Stimulated activated CD4-positive, alpha-beta T cell treated with anti-CD3 and anti-CD28 coated beads, TNF-alpha, amount 100 ng/mL, for 4 hours (primary cell): ENCODE measurements at places on chromosomes 1 and 21.

GRCh38 chr1:54260810-54261209 lies 60.8 kb downstream of the MRPL37 start:
- DNase-seq = no peak

DNA sequence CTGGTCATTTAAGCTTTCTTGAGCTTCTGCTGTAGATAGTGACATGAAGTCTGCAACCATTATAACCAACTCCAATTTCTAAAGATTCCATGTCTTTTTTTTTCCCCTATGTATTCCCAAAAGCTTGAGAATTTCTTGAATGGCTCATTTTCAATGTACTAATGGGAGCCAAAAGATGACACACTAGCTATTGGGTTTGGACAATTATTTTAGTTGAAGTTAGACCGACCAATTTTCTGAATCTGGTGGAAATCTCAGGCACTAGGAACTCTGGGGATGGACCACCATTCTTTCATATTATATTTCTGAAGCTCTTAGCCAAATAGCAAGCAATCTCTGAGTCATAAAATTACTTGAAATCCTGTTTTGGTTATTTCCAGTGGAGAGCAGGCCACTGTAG lies 617.4 kb upstream of the ADAMTS5 start:
- no peak for DNase-seq

GRCh38 chr1:15975358-15975804 lies 520 bp downstream of the ZBTB17 start:
- DNase-seq = peak; percentile 75

- DNase-seq = no peak
Observed at GRCh38 chr1:34713443-34713842, 41.4 kb upstream of the GJB5 start.
